ENCODE measurements at places on chromosomes 1 and 21. TPM values are rescaled to one million over a fixed set of nuclear protein-coding genes. Genes with fewer than 3 reads are reported as not detected.
A peak's percentile ranks its signal among the peaks of the same experiment; 100 is the strongest.

GRCh38 chr21:32253215-32253641, 25.6 kb downstream of the MIS18A start:
- no peaks in the 10 kb centered on the region for H3K27me3 ChIP-seq
- no peaks in the 10 kb centered on the region for H3K36me3 ChIP-seq
- H3K27ac ChIP-seq = no peak overlapping the region
- H3K4me1 ChIP-seq = peaks cover 8% of the 10 kb centered on the region
- peak; percentile 35 for DNase-seq
- H3K4me3 ChIP-seq = no peak overlapping the region

TDRD5 gene
- not detected for total RNA-seq

GRCh38 chr1:113857776-113858175, 13.7 kb downstream of the PTPN22 start:
- H3K4me3 ChIP-seq = no peak overlapping the region
- H3K27ac ChIP-seq = no peak overlapping the region
- DNase-seq = no peak

CYP4B1 gene
- total RNA-seq = not detected

HRNR gene
- total RNA-seq = not detected

DNA sequence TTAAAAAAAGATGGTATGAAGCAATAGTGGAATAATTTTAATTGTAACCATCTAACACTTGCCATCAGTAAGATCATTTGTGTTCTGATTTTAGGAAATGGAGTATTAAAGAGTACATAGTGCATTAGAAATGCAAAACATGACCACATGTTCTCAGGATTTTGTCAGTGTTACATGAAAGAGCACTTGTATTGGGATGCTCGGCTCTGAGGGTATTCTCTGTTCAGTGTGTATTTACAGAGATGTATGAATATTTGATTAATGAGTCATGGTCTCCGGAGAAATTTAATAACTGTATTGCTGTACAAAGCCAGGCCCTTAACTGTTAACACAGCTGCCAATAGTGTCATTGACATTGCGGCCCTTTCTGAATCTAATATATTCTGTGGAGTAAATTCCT, 91.7 kb downstream of the ATG4C start:
- no peak overlapping the region for H3K27ac ChIP-seq
- no peaks in the 10 kb centered on the region for H3K27me3 ChIP-seq
- no peaks in the 10 kb centered on the region for H3K36me3 ChIP-seq

DNA sequence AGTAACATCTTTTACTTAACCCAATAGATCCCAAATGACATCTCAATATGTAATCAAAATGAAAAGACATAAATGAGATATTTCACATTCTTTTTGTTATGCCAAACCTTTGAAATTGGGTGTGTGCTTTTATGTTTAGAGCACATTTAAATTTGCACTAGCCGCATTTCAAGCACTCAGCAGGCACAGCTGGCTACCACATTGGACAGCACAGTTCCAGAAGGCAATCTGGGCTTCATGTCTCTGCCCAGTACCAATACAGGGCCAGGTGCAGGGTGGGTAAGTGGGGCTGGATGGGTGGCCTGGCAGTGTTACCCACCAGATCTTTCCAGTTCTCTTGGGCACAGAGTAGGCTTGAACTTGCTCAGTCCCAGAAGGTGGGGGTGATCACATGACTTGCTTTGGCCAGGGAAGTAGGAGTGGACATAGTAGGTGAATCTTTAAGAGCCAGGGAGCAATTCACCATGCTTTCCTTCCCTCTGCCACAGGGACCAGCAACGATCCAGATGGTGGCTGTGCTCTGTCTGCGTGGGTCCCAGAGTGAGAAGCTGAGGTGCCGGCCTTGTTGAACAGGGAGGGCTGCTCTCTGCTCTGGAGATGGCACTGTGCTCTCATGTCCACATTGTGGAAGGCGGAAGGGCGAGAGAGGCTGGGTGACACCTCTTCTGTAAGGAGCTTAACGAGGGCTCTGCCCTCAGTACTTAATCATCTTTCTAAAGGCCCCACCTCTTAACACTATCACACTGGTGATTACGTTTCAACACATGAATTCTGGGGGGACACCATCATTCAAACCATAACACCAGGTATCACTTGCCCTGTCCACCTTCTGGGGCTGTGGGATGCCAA, 261.4 kb downstream of the GRIK3 start:
- DNase-seq = no peak
- no peaks in the 10 kb centered on the region for H3K4me1 ChIP-seq
- H3K27ac ChIP-seq = no peak overlapping the region
- no peaks in the 10 kb centered on the region for H3K36me3 ChIP-seq

KCNJ6 gene
- total RNA-seq = 0.32 TPM

- H3K27ac ChIP-seq = no peak overlapping the region
- no peaks in the 10 kb centered on the region for H3K36me3 ChIP-seq
- no peaks in the 10 kb centered on the region for H3K27me3 ChIP-seq
- no peak for DNase-seq
These were observed 42.3 kb upstream of the PWP2 start for GRCh38 chr21:44064852-44065403.

DNA sequence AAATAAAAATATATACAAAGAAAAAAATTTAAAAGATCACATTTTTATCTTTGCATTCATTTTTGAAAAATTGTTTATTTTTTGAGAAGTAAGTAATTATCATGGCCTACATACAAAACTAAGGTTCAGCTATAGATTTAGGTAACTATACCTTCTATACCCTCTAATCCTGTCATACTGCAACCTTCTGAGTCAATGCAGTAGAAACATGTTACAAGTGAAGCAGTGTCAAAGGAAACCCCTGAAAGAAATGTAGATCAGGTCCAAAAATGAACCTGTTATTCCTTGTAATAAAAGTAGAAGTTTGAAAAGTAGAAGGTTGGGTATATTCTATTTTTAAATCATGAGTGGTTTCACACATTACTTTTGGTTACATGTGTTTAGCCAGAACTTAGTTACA, 51.3 kb downstream of the PTGS2 start:
- no peaks in the 10 kb centered on the region for H3K4me1 ChIP-seq
- H3K27ac ChIP-seq = no peak overlapping the region
- H3K36me3 ChIP-seq = no peaks in the 10 kb centered on the region
- H3K27me3 ChIP-seq = no peaks in the 10 kb centered on the region

MYBPH gene
- not detected for total RNA-seq

DNA sequence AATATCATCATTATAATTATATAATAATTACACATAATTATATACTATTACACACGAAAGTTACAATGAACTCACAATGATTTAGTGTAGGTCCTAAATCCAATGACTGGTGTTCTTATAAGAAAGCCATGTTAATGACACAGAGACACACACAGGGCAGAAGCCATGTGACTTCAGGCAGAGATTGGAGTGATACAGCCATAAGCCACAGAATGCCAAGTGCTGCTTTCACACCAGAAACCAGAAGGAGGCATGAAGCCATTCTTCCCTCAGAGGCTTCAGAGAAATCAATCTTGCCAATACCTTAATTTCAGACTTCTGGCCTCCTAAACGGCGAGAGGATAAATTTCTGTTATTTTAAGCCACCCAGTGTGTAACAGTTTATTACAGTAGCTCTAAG, 147.4 kb upstream of the KRTAP19-8 start:
- H3K4me3 ChIP-seq = no peak overlapping the region
- H3K27ac ChIP-seq = no peak overlapping the region
- H3K4me1 ChIP-seq = no peaks in the 10 kb centered on the region
- no peaks in the 10 kb centered on the region for H3K27me3 ChIP-seq
- H3K36me3 ChIP-seq = no peaks in the 10 kb centered on the region

GNB1 gene
- total RNA-seq = 96.1 TPM

NTMT2 gene
- total RNA-seq = not detected

DNA sequence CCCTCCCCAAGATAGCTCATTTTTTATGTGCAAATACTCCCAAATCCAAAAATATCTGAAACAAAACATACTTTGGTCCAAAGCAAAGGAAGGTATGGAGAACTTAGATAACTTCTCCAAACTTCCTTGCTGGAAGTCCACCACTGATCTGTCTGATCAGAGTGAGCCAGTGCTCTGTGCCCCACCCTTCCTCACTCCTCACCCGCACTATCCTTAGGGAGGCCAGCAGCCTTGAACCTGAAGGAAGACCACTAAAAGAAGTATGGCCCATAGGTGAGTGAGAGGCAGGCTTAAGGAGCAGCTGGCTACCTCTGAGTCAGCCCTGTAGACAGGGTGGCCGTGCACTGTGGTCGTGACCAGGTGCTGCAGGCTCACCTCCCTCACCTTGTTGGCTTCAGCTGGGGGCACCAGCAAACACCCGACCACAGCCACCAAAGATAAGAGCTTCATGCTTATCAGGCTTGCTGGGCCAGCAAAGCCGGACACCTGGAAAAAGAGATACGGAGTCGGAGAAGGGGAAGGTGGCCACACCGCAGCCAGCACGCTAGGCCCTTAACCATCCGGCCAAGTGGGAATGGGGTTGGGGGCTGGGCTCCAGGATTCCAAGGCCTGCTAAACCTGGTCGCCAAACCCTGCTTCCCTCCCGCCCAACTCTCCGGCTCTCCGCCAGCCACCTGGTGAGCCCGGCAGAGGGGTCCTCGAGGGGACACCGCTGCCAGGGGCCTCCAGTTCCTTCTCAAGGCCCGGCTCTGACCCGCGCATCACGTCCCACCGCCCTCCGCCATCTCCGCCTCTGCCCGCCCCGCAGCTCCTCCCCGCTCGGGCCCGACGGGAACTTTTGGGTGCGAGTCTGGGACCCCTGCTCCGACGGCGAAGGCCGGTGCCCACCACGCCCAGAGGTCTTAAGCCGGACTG, 543 bp downstream of the TMEM9 start:
- H3K27me3 ChIP-seq = no peaks in the 10 kb centered on the region
- no peaks in the 10 kb centered on the region for H3K36me3 ChIP-seq
- peaks cover 8% of the 10 kb centered on the region for H3K4me1 ChIP-seq

DNA sequence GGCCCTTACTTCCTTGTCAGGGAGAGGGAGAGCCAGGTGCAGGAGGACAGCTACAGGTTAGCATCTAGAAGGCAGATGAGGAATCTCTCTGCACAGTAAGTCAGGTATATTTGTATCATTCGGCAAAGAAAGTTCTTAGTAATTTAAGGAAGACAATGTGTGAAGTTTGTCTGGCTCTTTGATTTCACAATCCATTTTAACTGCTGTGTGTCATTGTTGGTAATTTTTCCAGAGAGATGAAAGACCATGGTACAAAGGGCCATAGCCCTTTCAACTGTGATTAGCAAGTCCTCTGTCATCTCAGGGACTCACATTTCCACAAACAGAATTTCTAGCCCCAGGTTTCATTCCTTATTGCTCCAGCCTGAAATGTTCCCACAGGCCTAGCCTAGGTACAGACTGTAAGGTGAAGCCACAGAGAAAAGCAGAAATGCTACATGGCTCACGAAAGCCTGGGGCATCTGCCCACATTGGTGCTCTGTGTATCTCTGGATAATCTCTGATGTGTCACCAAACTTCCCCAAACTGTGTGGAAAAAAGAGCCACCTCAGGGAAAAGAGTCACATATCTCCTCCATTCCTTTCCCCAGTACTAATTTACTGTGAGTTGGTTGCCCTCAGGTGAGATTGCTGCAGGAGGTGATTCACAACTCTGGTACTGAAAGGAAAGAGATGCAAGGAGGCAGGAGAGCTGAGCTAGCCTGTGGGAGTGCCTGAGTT, 70.6 kb downstream of the SYT6 start:
- no peak for DNase-seq
- no peaks in the 10 kb centered on the region for H3K27me3 ChIP-seq
- no peak overlapping the region for H3K27ac ChIP-seq
- no peaks in the 10 kb centered on the region for H3K4me1 ChIP-seq
- no peaks in the 10 kb centered on the region for H3K36me3 ChIP-seq

DNA sequence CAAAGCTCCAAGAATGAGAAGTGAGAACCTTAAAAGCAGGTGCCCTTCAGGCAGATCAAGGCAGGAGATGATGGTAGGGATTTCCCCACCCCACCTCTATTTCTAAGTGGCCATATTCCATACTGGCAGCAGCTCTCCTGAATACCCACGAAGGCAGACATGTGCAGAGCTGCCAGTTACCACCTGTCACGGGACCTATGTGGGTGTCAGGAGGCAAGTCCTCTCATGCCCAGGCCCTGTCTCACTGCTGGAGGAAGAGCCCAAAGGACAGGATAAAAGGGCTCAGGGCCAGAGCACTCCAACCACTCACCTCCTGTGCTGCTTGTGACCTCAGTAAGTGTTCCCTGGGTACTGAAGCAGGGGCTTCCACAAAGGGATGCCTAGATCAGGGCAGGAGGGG, 721 bp upstream of the LCE1B start:
- no peaks in the 10 kb centered on the region for H3K4me1 ChIP-seq
- H3K4me3 ChIP-seq = no peak overlapping the region

DNA sequence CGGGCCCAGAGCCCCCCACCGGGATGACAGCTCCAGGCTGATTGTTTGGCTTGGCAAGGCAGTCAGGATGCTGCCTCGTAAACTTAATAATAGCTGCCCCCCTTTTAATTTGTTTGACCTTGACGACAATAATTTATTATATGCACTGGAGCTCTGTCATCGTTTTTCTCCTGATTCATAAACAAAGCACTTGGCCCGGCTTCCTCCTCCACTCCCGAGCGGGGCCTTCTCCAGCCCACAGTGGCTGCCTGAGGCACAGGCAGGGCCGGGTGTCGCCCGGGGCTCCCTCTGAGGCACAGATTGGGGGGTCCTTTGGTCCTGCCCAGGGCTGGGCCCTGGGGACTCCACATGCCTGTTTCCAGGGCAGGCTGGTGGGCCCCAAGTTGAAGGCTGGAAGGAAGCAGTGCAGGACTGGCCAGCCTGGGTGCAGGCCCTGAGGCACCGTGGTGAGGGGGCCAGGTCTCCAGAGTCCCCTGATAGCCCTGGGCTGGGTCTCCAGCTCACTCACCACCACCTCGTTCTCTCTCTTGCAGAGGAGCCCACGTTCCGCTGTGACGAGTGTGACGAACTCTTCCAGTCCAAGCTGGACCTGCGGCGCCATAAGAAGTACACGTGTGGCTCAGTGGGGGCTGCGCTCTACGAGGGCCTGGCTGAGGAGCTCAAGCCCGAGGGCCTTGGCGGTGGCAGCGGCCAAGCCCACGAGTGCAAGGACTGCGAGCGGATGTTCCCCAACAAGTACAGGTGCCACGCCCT, 52.0 kb upstream of the ARHGEF16 start:
- DNase-seq = no peak
- no peak overlapping the region for H3K4me3 ChIP-seq
- no peaks in the 10 kb centered on the region for H3K36me3 ChIP-seq
- H3K4me1 ChIP-seq = no peaks in the 10 kb centered on the region
- H3K27ac ChIP-seq = no peak overlapping the region

DNA sequence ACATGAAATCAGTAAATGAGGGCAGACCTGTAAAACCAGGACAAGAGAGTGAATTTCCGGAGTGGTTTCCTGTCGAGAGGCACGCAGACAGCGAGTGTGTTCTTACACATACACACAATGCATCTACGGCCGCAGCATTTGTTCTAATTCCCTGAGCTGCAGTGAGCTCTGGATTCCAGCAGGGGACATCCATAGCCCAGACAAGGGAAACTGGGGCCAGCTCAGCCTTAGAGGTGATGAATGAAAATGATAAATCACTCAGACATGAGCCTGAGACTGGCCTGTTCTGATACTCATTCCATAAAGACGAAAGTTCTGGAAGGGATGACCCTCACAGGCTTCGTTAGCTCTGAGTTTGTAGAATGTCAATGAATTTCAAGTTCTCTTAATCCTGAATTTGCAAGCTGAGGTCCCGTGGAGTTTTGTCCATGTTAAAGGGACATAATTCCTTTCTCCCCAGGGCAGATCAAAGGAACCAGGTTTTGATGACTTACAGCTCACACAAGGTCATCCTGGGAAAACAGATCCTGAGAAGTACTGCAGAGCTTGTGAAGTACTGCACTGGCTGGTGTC, 207.9 kb upstream of the C1orf87 start:
- peak; percentile 67 for DNase-seq
- peaks cover 14% of the 10 kb centered on the region for H3K4me1 ChIP-seq
- H3K27ac ChIP-seq = no peak overlapping the region
- H3K36me3 ChIP-seq = no peaks in the 10 kb centered on the region
- H3K27me3 ChIP-seq = no peaks in the 10 kb centered on the region
- no peak overlapping the region for H3K4me3 ChIP-seq

All from pancreas (tissue), 10 donors.